ENCODE measurements at places on chromosomes 1 and 21.

DNA sequence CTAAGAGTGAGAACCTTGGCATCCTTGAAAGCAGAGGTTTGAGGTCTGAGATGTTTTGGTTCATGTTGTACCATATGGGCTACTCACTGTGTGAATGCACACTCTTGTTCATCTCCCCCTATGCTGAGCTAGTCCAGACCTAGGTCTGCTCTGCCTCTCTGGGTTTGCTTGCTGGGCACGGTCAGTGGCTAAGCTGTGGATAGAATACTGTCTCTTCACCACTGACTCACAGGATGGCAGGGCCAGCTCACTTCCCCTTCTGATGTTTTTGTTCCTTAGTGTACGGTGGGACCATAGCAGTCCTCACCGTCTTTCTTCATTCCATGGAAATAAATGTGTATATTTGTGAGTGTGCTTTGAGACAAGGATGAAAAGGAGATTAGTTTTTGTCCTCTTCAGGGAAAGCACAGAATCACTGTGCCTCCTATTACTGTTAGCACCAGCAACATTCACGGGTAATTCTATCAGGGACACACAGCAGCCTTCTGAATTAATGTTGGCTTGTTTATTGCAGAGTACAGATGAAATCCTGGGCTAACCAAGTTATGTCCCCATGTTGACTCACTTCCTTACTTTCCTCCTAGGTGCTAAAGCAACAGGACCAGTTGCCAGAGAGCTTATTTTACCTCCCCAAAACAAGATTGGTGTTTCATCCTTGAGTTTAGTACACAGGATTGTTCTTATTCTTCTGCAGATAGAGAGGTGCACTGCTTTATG is 56.9 kb upstream of the IVNS1ABP start:
- DNase-seq, result no peak

DNA sequence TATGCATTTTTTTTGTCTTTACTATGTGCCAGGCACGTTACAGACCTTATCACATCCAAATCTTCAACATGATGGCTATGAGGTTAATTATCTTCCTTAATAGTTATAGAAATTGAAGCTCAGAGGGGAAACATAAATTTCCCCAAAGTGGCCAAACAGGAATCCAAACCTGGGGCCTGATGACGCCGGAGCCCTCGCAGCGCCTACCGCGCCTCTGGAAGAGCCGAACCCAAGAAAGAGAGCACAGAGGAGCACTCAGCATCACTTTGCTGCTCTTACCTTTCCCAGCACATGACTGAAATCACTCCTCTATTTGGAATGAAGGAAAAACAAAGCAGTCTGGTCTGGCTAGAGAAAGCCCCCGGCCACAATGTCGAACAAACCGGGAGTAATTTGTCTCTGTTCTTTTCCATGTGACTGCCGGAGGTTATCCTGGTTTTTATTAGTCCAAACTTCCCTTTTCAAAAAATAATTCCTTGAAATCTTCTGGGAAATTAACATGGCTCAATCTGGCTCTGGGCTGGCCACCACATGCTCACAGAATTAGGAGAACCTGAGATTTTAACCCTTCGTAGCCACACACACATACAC is 195.5 kb downstream of the ADSS2 start:
- DNase-seq, result no peak

DNA sequence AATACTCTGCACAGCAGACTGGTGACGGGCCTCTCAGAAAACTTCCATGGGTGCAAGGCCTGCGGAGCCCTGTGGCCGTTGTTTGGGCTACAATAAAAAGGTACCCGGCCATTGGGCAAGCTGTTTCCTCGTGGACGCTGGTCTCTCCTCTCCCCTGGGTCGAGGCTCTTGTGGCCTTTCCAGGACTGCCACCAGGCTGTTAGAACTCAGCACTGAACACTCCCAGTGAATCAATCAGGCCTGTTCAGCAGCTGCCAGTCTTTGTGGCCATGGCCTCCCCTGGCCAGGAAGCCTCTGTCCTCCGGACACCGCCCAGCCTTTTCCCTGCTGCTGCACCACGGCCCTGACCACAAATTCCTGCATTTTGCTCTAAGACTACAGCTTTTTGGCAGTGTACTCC is 33.0 kb upstream of the ACTRT2 start:
- DNase-seq, result no peak

DNA sequence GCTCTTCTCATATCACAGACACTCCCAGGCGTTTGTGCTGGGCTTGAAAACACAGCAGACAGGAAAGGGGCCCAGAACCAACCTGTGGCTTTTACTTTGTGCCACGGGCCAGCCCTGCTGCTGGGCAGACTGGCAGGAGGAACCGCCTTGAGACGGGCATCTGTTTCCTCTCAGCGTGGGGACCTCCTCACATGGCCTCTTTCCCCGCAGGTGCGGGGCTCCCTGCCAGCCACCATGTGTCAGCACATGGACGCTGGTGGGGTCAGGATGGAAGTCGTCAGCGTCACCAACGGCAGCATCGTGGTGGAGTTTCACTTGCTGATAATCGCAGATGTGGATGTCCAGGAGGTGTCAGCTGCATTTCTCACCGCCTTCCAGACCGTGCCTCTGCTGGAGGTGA is 47.8 kb downstream of the UMODL1 start:
- no peak for DNase-seq

DNA sequence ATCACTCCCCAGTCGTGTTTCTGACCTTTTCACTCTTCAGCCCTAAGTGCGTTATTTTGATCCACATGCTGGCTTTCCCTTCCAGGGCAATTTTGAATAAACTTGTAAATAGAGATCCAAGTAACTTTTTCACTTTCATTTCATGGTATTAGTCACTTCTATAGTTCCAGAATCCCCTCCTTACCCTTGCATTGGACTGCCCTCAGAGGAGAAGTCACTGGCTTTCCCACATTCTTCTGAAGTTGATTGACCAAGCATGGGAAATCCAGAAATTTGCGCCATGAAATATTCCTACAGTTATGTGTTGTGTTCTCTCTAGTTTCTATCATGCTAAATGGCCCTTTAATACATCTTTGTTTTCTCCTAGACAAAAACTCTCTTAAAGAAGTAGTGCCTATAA is 177.3 kb upstream of the GORAB start:
- no peak for DNase-seq

GRCh38 chr1:64295561-64295960 is 92.1 kb downstream of the UBE2U start:
- DNase-seq, result no peak

DNA sequence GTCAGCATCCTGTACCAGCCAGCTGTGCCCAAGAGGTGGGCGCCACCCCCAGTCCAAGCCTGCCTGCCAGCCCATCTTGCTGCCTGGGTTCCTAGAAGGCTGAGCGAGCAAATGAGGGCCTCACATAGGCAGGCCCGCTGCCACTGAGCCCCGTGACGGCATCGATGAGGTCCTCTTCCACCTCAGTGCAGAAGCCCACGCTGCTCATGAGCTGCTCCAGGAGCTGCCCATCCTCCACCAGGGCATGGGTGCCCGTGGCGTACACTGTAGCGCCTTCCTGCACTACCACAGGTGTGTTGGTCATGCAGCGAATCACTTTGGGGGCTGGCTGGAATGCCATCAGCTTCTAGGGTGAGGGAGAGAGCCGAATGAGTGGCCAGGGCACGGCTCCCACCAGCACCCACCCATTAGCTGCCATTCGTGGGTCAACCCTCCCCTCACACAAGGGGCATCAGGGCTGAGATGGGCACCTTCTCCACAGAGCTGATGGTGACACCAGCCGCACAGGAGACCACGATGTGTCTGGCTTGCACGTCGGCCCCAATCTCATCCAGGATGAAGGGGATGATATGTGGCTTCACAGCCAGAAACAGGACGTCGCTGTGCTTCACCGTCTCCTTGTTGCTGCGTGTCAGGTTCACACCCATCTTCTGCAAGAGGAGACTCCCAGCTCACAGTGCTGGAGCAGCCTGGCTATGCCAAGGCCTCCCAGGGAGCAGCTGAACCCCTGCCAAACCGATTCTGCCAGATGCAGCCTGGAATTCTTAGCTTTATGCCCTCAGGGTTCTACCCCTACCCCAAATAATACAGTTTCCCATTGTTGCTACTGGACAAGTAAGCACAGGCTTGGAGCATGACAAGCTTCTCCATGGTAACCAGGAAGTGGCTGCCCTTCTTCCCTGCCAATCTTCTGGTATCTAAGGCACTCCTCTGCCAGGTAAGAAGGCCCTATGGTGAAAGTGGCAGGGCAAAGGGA is 2.0 kb downstream of the PYCR2 start:
- no peak for DNase-seq

DNA sequence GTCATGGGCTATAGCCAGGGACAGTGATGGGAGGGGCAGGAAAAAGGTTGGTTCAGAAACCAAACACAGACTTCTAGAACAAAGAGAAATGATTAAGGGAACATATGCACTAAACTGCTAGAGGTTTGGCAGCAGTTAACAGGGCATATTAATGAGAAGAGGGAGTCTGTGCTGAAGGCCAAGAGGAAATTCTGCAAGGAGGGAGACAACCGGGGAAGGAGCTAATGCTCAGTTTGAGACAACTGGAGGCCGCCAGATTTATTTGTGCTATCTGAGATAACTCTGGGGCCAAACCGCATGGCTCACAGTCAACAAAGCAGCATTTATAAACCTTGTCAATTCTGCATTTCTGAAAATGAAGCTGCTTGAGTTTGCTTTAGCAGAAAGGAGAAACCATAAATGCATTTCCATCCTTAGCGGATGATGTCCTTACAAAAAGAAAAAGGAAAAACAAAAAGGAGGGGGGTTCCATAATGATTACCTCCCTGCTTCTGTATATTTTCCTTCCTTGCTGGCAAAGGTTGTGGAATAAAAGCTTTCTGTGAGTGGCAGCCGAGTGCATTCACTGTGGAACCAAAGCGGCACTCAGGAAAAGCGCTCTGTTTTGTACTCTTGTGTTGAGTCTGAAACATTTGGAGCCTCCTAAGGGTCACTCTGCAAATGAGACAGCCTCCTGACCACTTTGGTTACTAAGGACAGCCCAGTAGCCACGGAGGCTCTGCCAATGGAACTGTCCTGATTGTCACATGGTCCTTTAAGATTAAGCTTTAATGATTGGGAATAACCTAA is 70.3 kb downstream of the SIM2 start:
- DNase-seq, result no peak

DNA sequence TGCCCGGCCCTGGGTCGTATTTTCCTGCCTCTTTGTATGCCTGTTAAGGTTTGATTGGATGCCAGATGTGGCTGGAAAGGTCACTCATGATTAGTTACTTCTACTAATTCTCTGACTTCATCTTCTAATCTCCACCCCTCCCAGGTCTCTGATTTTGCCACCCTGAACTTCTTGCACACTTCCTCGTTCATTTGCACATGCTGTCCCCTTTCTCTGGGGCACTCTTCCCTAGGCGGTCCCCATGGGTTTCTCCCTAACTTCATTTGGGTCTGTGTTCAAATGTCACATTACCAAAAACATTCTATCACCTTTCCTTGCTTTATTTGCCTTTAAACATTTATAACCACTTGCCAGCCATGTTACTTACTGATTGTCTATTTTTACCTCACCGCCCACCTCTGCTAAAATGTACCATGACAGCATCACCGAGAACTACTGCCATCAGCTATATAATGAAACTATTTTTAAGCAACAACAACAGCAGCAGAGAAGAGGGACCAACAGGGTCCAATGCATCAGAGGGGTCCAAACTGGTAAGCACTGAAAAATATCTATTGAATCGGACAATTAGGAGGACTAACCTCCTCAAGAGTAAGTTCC is 45.8 kb upstream of the FMOD start:
- no peak for DNase-seq

- no peak for DNase-seq
Observed at GRCh38 chr1:8796812-8797211, 20.6 kb downstream of the RERE start.

- DNase-seq, result no peak
Observed at GRCh38 chr1:112507336-112507735, 1.4 kb upstream of the WNT2B start.

DNA sequence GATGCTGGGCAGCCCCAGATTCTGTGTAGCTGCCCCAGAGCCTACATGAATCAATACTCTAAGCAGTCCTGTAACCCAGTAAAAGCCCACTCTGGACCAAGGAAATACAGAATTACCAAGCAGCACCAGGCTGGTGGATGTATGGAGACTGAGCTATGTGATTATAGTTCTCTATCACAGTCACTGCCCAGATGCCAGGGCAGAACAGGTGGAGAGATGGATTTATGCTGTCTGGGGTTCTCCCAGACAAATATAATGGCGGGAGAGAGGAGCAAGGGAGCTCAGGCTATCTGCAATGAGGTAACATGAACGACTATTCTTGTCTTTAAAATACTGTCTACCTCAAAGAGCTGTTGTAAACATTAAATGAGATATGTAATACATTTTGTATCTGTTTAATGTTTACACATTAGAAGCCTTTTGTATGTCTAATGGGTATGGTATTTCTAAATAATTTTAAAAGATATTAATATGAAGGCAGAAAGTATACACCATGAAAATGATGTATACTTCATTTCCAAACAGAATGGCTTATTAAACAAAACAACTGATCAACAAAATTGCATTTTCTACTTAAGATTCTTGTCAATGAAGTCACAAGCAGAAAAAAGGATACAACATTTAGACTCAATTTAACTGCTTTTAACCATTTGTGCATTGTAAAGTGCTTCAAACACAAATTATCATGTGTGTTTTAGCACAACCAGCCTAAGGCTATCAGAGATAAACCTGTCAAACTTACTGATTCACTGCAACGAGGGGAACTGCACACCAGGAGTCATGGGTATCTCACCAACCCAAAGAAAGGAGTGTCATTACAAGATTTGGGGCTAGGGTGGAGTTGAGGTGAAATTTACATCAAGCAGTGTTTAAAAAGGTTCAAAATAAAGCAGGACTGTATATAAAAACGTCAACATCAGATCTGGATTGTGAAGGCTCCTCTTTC is 3.0 kb downstream of the SDE2 start:
- no peak for DNase-seq

DNA sequence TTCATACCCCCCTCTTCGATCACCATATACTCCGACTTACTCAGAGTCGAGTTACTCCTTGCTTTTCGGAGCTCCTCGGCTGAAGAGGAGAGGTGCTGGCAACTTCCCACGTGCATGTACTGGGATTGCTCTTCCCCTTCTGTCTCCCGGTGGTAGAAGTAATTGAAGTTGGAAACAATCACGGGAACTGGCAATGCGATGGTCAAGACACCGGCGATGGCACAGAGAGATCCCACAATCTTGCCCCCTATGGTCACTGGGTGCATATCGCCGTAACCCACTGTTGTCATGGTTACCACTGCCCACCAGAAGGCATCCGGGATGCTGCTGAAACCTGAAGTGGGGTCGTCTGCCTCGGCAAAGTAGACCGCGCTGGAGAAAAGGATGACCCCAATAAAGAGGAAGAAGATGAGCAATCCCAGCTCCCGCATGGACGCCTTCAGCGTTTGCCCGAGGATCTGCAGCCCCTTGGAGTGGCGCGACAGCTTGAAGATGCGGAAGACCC is 1.5 kb downstream of the KCNA3 start:
- DNase-seq, result no peak

DNA sequence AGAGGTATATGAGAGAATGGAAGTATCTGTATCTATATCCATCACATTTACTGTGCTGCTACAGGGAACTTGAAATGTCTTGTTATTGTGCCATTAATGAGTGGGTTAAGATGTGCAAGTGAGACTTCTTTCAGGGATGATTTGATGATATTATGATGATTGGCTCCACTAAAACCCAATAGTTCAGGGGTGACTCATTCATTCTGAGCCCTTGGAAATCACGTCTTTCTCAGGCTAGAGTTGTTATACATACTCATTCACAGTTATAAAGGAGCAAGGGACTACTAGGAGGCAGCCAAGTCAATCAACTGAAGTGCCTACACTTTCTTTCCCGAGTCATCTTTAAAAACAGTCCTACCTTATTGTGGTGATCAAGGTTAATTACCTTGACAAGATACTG is 1109.8 kb upstream of the B3GALT2 start:
- DNase-seq, result no peak

GRCh38 chr1:4657960-4658541 is 3.6 kb downstream of the AJAP1 start:
- no peak for DNase-seq

- no peak for DNase-seq
Observed at GRCh38 chr1:53049574-53049967, 12.4 kb upstream of the PODN start.

Data from Panc1 (cell line).